ENCODE measurements at places on chromosomes 3 and 15.

DNA sequence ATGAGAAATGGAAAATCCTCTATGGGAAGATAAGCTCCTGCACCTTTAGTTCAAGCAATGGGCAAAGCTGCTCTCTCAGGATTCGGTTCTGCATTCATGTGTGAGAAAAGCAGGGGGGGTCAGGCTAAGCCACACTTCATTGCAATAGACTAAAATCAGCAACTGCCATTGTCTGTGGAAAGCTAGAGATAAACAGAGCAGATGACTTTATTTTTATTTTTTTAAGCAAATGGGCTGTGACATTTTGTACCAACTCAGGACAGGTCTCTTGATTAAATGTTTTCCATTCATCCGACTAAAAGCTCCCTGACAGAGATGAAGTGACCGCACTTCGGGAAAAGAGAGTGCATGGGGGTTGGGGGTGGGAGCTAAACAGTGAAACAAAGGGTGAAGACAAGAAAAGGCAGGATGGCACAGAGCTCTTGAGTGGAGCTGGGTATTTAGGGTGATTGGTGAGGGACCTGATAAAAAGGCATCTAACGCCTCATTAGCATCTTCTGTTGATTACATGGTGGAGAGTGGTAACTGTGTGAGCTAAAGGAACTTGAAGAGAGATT lies 987.4 kb downstream of the TUSC7 start:
- no peak for DNase-seq

DNA sequence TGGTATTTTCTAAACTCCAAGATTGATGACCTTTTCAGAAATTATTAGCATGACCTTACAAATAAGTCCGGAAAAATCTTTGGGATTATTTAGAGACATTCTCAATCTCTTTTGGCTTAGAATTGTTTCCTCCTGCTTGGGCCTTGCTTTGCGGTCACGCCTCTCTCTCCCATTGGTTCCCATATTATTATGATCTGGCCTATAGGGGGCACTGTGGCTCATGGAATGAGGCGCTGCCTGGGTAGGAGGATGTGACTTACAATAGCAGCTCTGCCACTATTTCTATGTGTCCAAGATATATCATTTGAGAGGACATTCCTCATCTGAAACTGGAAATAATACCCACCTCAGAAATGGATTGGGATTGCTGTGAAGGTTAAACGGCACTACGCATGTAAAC lies 464.9 kb downstream of the MFSD1 start:
- DNase-seq, result no peak

DNA sequence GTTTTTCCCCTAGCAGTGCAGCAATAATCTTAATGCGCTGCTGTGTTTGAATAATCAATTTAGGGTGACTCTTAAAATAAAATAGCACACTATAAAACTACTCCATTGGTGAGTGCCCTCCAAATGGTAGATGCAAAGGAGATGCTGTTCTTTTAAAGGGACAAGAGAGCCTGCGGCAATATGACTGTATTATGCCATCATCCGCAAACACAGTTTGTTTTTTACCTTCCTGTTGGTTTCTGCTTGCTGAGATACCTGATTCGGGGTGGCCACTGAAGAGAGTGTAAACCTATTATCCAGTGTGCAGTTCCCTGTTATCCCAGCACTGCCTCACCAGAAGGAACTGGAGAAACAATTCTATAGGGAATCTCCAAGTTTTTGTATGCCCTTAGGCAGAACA lies 523.1 kb upstream of the TGFBR2 start:
- DNase-seq, result no peak

DNA sequence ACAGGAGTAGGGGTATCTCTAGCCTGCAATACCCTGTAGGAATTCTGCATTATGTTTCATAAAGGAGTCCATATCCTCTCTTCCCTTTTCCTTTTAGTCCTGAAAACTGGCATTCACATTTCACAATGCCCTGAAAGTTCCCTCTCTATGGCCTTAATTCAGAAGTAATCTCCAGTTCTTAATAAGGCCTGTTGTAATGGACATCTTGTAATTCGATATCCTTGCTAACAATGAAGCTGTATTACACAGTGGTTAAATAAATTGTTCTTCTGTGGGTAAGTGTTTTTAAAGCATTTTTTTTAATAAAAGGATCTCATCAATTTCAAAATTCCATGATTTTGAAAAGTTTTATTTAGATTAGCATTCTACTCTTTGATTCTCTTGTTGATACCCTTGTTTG lies 34.3 kb upstream of the NEO1 start:
- no peak for DNase-seq

DNA sequence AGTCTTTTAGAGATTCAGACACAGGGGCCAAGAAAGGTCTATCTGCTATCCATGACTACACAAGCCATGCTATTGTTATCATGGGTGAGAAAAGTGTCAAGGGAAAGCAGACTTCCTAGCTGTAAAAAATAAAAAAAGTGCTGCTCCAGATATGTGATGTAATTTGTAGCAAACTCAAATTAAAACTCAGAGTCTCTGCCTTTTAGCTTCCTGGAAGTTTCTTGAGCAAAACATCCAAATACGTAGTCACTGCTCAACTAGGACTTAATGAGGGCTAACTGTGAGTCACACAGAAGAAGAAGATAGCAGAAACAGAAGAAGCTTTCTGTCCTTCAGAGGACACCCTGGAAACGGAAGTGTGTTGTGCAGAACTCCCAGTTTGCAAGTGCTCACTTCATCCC lies 393.4 kb upstream of the NR2F2 start:
- DNase-seq, result no peak

- no peak for DNase-seq
These were observed 373.5 kb downstream of the NR2F2 start for GRCh38 chr15:96703794-96704550.

DNA sequence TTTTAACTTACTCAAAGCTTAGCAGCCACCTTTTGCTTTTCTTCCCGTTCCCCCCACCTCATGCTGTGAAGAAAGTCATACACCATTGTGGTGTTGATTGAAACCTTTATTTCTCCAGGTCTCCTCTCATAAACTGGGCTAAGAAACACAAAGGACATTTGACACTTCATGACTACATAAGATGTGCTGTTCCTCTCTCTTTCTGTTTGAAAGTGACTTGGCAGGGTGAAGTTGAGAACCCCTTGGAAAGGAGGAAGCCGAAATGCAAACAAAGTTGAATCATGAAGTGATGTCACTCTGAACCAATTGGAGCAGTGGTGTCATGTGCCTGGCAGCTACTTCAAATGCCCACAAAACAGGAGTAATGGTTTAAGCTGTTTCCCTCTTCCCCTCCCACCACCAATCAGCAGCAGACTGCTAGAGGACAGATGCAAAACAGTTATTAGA lies 174.7 kb downstream of the IGF1R start:
- no peak for DNase-seq

GRCh38 chr3:1179146-1179545 lies 86.3 kb downstream of the CNTN6 start:
- no peak for DNase-seq

DNA sequence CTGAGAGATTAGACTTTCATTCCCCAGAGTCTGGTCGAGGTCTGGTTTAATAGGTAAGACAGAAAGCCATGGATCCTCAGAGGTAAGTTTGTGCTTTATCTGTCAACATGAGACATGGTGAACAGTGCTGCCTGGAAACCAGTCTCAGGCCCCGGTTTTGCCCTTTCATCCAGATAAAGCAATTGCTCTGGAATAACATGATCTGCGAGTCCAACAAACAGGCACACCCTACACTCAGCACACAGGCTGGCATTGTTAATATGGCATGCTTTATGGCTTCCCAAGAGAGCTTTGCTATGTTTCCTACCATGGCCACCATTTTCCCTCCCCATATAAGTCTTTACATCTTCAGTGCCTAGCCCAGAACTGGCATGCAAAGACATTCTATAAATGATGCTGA lies 30.1 kb upstream of the MNS1 start:
- DNase-seq, result no peak

- DNase-seq, result peak; percentile 64
These were observed 36.3 kb upstream of the GNB5 start for GRCh38 chr15:52227456-52227855.

DNA sequence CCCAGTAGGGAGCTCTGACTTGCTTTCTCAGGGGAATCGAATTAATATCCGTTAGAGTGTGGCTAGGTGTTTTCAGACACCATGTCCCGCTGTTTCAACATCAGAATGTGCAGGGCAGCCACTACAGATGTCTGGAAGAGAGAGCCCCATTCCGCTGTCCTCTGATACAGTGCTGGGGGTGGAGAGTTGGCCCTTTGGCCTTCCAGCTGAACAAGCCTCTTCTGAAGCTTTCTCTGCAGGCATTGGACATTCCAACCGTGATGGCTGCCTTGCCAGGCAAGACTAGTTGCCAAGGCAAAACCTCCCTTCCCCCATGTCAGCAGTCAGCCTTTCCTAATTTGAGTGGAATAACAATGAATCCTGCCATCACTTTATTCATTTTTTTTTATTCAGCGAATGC lies 1.5 kb downstream of the FAH start:
- no peak for DNase-seq

DNA sequence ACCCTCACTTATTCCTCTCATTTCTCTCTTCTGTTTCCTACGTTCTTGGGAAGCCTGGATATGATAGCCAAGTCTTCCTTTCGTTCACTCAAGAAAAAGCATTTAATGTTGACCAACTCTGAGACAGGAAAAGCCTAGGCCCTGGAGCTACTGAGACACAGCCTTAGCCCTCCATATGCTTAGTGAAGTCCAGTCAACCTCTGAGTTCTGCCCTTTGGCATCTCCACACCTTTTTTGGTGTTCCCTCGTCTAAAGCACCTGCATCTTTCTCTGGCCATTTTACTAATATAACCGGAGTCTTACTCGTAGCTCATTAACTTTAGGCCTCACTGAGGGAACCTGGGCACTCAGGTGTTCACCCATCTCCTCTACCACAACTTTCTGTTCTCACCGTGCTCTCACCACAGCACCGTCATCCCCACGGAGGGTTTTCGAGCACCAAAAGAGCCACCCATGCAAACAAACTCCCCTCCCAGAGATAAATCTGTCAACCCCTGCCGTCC lies 632 bp downstream of the MTHFS start:
- DNase-seq, result no peak

GRCh38 chr15:101122266-101122665 lies 129.6 kb downstream of the CHSY1 start:
- no peak for DNase-seq

DNA sequence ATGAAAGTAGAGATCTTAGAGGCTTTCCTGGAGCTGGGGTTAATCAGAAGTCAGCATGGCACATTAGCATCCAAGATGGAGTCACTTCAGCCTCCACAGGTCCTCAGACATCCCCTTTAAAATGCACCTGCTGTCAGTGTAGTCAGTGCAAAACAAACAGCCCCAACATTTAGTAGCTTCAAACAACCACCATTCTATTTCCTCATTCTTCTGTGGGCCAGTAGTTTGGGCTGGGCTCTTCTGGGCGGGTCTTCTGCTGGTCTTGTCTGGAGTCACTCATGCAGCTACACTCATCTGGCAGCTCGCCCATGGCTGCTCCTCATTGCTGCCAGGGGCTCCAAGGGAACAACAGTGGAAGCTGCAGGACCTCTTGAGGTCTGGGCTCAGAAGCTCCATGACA lies 99.9 kb downstream of the TLE3 start:
- no peak for DNase-seq

GRCh38 chr3:181230258-181230657 lies 240.7 kb upstream of the DNAJC19 start:
- DNase-seq, result no peak
